H9 (cell line): ENCODE measurements at places on chromosomes 7 and 10. TPM values are rescaled to one million over a fixed set of nuclear protein-coding genes. Genes with fewer than 3 reads are reported as not detected.
A peak's percentile ranks its signal among the peaks of the same experiment; 100 is the strongest.

HDAC9 gene
- total RNA-seq: 6.9 and 7.7 TPM in 2 replicates

CCL24 gene
- total RNA-seq: not detected in 2 replicates

WDR11 gene
- 47.6 and 48.7 TPM in 2 replicates for total RNA-seq

PDGFA gene
- total RNA-seq: 34.3 and 35.8 TPM in 2 replicates

NXPH1 gene
- 0.11 and 0.15 TPM in 2 replicates for total RNA-seq

DNA sequence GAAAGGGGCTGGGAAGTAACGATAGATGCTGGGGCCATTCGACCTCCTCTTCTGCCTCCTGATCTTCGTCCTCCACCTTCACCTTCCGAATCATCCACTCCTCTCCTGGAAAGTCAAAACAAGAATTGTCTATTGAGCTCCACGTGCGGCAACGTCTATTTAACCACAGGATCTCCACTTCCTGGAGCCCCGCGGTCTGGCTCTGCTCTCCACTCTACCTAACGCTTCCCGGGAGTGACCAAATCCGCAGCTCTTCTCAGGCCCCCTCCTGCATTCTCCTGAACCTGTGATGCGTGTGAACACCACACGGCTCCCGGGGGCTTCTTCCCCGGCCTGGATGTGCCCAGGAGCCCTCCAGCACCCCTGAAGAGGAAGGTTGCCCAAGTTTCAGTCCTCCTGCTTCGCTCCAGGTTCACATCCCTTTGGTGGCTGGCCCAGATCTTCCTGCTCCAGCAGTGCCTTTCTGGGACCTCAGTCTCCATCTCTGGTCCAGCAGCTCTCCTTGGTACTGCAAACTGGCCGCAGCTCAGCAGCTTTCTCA, 7.2 kb downstream of the ZNF467 start:
- no peak for DNase-seq

DNA sequence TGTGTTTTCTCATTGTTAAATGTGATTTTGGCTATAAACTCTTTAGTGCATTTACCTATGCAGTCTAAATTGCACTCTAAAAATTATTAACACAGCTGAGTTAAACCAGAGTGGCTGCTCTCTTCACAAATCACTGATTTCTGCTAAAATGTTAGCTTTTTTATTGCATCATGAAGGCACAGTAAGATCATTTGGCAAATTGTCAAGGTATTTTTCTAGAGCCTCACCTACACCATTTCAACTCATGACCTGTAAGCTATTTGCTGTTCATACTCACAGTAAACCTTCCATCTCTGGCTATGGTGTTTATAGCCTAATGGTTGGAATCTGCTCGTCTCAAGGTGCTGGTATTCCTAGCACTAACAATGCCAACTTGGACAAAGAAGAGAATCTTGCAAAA, 25.7 kb downstream of the NDUFB2 start:
- DNase-seq: no peak

GRCh38 chr10:120229641-120230040, 227.4 kb upstream of the PLPP4 start:
- no peak for DNase-seq

DNA sequence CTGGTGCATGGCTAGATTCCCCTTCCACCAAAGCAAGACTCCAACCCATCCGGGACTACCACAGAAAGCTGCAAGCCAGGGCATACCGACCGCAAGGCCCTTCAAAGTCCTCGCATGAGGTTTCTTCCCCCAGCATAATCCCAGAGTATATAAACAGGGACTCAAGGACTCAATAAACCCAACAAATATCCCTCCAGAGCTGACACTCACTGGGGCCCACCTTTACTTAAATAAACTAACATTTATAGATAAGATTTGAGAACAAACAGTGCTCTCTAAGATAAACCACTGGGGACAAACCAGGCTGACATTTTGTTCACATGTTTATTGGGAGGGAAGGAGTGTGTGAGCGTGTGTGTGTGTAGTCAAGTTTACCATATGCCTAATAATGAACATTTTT, 138.2 kb downstream of the ADAM12 start:
- no peak for DNase-seq

DNA sequence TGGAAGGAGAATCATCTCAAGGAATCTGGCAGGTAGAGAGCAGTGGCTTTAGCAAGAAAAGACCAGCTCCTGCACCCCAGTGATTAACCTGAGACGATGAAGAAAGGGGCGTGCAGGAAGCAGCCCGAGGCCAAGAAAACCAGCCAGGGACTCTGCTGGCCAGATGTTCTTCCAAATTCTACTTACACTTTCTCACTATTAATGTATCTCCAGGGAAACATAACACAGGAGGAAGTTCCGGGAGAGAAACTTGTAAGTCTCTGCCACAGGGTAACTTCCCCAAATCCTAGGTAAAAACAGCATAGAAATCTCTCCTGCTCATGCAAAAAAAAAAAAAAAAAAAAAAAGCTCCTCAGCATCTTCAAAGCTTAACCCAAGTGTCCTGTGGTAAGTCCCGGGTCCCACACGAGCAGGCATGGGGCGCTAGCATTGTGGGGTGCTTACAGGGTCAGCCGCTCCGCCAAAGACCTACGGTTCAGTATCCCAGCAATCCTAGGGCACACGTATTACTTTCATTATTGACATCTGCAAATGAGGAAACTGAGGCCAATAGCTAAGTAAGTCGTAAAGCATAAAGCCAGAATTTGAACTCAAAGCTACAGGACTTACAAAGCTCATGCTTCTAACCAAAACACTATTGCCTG, 97.2 kb upstream of the GNA12 start:
- DNase-seq: peak; percentile 5

GRCh38 chr7:155709453-155709852, 65.0 kb downstream of the RBM33 start:
- DNase-seq: no peak

DNA sequence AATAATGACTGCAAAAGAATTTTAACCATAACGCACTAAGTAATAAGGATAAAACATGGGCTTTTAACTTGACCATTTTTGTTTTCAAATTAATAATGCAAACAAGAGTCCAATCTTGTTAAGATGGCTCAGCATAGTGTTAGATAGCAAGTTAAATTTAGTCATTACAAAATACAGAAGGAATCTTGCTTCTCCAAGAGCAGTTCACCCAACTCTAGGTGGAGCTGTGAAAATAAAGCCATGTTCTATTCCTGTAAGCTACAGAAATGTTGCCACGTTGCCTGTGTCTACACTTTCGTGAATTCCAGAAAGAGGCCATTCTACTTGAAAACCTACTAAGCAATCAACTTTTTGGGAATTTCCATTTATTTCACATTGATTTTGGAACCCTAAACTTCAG, 191.9 kb downstream of the SFMBT2 start:
- no peak for DNase-seq

GRCh38 chr10:43963379-43963778, 314.7 kb upstream of the ZNF32 start:
- DNase-seq: no peak

DNA sequence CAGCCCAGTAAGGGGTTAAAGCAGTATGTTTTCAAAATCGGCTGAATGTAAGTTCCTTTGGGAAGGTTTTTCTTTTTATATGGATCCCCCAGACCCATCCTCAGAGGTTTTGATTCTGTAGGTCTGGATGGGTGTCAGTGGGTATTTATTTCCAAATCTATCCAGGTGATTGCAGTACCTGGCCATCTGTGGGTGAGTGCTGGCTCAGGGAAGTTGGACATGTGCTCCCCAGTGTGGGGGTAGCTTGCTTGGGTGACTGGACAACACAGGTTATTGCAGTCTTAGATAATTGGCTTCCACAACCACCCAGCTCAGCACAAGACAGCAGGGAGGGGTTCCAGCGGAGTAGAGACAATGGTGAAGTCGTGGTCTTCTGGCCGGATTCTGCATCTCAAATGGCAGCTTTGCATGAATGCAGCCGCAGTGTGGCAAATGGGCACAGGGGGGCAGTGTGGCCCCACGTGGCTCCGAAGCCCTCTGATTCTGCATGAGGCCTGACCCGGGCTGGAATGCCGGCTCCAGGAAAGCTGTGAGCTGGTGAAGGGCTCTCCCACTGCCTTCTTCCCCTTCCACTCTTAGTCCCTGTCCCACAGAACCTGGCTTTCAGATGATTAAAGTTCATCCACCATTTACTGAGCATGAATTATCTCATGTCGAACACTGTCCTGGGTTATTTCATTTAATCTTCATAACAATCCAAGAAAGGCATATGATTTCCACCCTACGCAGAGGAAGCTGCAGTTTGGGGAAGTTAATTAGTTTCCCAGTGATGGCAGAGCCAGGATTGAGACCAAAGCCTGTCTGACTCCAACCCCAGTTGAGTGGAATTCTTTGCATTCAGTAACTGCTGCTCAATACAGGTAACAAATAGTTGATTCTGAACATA, 64.5 kb upstream of the SYPL1 start:
- DNase-seq: peak; percentile 93

- DNase-seq: no peak
Measured at GRCh38 chr10:16902606-16903005, 85.4 kb upstream of the RSU1 start.

GRCh38 chr7:102991540-102992214, 78.9 kb downstream of the LRRC17 start:
- DNase-seq: no peak

DNA sequence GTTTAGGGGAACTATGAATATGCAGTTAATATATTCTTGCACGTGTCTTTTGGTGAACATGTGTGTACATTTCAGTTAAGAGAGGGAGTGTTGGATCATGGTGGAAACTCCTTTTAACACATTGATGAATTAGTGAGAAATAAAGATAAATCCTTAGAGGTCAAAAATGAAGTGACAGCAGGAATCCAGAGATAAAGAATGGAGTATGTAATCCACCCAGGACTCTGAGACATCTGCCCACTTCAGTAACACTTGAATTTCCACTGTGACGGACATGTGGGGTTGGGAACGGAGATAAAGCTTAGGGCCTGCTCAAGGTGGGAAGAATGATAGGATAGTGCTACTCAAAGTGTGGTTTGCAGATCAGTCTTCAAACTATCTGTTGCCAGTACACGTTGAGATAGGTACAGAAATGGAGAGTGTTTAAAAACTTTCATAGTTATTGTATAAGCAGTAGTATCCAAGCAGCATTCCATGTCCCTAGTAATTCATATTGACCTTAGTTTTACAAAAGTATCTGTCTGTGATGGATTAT, 6.6 kb upstream of the RELN start:
- DNase-seq: no peak
